ENCODE measurements at places on chromosomes 12 and 14.

DNA sequence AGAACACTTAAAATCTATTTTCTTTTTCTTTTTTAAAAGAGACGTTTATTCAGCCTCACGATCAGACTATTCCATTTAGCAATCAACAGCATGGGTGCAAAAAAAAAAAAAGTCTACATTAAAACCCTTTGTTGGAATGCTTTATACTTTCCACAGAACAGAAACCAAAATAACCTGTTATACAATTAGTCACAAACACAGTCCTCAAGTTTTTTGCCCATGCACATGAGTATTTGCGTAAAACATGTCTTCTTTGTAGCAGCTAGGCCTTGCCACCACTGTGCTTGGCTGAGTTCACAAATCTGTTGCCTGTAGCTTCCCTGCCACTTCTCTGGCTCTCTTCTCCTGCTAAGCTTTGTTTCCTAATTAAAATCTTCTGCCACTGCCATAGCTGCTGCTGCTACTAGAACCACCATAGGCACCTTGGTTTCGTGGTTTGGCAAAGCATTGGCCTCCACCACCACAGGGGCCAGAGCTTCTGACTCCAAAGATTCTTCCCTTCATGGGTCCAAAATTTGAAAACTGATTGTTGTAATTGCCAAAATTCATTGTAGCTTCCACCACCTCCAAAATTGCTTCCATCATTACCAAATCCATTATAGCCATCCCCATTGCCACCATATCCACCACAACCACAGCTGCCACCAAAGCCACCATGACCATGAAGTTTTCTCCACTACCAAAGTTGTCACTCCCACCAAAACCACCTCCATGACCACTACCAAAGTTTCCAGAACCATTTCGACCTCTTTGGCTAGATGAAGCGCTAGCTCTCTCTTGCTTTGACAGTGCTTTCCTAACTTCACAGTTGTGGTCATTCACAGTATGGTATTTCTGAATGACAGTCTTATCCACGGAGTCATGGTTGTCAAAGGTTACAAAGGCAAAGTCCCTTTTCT is 38.1 kb downstream of the KLRG1 start:
- no peak for DNase-seq

DNA sequence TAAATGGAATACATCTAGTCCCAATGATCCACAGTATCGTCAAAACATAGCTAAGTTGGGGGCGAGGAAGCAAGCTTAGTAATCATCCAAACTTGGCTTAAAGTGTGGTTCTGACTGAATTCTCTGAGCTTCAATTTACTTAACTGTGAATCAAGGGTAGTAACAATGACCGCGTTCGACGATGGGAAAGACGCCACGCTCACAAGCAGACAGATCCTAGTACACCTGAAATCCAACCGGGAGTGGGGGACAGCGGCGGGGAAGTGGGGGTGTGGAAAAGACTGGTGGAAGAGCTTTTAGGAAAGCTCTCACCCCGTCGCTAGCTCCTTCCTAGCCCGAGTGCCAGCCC is 433 bp downstream of the COX16 start:
- DNase-seq: no peak

DNA sequence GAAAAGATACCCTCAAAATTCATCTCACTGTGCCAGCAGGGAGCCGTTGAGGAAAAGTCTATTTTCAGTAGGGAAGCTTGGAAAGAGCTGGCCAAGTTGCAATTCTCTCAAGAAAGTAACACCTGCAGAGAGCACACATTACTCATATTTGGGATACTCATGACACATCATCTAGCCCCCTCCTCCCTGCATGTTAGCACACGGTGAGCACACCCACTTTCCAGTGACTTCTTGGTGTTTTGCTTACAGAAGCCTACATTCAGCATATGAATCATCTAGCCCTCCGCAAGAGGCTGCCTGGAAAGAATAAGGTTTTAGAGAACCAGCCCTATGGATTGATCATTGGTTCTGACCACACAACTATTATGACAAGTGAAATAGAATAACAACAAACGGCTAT is 124.5 kb downstream of the PTPRO start:
- DNase-seq: no peak

DNA sequence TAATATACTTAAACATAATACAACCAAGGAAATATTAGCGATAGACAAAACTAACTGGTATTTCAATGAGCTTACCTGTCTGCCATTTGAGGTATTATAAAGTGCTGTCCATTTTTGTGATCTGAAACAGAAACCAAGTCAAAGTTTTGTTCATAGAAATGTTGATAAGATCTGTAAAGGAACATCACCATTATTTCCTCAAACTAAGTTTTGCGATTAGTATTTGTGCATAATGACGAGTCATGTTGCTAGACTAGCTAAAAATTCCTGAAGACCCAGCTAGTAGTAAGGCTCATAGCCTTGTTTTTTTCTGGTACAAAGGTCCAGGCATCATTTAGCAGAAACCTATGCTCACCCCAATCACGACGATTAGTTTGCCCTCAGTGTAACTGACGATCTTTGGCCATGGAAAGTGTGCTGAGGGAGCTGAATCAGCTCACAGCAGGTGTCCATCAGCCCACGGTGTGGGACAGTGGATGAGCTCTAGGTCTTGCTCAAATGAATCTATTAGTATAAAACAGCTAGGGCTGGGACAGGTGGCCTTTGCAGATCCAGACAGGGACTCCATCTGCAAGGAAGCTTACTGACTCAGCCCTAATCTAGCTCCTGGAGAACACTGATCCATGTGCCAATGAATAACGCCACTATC is 28.7 kb downstream of the GIT2 start:
- DNase-seq: no peak

DNA sequence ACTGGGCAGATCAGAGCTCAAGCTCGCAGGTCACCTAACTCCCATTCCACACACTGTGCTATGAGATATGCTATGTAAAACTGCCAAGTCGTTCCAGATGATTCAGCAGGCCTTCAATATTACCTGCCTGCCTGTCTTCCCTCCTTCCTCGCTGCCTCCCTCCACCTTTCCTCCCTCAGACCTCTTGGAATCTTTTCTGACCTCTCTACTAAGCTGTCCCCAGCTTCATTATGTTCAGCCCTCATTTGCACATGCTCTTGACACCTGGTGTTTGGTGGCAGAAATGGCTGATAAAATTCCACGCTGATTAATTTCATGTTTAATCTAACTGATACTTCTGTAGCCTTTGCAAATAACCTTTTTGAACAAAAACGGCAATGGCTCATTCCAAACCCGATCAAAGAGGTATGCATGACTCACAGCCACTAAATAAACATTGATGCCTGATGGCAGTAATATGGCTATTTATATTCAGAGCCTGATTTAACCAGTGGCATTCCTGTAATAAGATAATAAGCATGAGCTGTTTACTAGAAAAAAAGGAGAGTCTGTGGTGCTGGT is 130.8 kb upstream of the EGLN3 start:
- peak; percentile 58 for DNase-seq

Data from NCI-H2081 (cell line).